Liver (tissue), 10 donors: ENCODE measurements at places on chromosomes 6 and 20. TPM values are rescaled to one million over a fixed set of nuclear protein-coding genes. Genes with fewer than 3 reads are reported as not detected.

GRCh38 chr6:19988555-19988954 lies 151.4 kb downstream of the ID4 start:
- no peak for DNase-seq

DNA sequence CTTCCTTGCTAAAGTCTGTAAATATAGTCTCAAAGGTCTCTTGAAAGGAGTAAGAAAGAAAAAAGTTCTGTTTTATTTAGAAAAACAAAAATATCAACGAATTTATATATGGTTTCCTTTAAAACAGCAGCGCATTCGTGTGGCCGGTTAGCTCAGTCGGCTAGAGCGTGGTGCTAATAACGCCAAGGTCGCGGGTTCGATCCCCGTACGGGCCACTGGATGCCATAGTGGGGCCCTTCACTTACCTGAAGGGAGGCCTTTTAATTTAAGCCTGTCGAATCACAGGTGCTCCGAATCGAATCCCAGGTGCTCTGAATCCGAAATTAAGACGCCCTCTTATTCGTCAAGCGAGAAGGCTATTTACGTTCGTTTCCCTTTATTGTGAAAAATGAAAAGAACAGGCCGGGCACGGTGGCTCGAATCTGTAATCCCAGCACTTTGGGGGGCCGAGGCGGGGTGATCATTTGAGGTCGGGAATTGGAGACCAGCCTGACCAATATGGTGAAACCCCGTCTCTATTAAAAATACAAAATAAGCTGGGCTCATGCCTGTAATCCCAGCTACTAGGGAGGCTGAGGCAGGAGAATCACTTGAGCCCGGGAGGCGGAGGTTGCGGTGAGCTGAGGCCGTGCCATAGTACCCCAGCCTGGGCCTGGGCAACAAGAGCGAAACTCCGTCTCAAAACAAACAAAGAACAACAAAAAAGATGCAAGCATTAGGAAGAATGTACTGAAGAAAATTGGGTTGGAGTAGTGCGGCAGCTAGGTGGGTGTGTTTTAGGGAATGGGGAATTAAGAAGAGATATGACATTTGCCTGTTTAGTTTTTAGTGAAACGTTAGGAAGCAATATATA lies 195.8 kb upstream of the ZNF184 start:
- DNase-seq: peak; percentile 53

GRCh38 chr6:56724455-56724854 lies 81.8 kb upstream of the DST start:
- no peak for DNase-seq

DNA sequence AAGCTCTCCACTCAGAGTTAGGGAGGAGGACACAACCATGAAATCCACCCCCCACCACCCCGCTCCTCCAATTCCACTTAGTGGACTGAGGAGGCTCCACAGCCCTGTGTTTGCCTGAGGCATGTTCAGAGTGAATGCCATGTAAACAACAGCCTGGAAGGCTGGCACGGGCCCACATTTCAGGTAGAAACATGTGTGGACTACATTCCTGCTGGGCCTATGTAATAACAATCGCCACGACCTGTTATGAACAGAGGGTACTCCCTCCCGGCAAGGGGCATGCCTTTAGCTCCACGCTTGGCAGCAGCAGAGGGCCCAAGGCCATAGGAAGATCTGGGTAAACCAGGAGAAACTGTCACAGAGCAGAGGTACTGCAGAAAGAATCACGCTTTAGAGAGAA lies 65.5 kb downstream of the ISM1 start:
- no peak for DNase-seq

GRCh38 chr20:2300002-2300401 lies 4.2 kb downstream of the TGM3 start:
- DNase-seq: no peak

DNA sequence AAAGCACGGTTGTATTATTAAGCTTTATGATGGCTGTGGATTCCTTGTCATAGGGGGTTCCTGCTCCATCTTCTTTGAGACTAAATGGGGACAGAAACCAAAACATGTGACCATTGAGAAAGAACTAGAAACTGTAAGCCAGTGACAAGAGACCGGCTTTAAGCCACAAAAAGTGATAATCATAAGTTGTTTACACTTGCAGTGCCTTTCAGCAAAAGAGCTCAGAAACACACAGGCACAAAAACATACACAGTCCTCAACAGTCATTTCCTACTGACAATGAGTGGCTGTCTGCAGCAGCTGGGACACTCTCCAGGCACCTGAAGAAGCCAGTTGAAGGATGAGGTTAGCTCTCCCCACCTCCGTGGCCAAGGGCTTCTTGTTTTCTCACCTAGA lies 20.0 kb upstream of the UBE2J1 start:
- DNase-seq: no peak

Gene DLGAP4
- total RNA-seq: 18.7 TPM

DNA sequence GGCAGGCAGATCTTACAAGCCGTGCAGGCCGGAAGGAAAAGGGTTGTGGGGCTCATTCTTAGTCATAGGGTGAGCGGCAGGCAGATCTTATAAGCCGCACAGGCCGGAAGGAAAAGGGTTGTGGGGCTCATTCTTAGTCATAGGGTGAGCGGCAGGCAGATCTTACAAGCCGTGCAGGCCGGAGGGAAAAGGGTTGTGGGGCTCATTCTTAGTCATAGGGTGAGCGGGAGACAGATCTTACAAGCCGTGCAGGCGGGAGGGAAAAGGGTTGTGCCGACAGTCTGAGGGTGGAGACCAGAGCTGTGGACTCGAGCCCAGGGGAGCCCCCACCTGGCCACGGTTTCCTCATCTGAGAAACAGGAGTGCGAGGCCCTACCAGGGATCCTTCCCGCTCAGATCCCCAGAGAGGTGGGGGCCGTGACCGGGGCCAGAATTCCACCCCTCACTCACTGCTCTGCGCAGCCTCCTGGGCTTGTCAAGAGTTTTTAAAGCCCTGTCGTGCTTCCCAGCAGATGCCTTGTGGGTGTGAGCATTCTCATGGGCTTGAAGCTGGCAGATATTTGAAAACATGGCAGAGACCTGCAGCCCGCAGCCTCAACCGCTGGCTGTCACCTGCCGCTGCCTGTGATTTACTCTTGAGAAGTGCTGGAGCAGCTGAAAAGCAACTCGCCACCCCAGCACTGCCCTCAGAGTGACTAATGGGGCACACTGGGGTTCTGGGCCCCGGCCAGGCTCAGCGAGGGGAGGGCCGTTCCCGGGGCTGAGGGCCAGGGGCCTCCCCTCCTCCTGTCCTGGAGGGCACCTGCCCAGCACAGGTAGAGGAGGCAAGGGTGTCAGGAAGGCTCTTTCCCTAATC lies 31.9 kb downstream of the NTSR1 start:
- no peak for DNase-seq

GRCh38 chr6:41940759-41941279 lies 789 bp downstream of the CCND3 start:
- DNase-seq: peak; percentile 60

DNA sequence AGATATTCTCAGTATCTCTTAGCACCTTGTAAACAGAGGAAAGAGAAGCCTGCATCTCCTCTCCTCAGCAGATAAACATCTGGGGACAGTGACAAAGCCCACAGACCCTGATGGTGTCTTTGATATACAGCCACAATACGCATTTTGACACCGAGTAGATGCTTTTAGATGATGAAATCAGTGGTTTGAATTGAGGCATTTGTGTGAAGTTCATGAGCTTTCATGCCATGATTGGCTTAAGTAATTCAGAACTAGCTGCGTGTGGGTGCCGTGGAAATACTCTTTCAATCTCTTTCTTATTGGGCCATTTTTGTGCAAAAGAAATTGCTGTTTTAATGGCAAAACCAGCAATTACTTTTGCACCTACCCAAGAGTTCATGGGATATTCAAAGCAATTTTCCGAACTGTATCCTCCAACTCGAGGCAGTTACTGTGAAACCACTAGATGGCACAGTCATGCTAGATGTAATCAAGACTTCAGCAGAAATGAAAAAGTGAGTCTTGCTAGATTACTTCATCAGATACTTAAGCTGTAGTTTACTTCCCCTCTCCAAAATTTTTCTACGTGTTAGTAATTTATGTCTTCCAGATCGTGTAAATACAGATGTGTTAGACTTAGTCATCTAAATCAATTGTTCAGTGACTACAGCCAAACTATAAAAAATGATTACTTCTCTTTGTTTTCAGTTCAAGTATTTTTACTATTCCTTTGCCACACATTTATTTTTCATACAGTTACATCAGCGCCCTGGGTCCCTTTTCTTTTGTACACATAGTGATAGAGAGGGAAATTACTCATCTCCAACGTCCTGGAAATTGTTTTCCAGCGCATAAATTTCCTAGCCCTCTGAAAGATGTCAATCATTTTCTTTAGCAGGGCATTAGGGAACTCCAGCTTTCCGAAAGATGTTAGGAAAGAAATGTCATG lies 49.4 kb downstream of the IYD start:
- DNase-seq: no peak

- no peak for DNase-seq
Observed at GRCh38 chr6:128606611-128607010, 86.2 kb upstream of the PTPRK start.

Gene IRF4
- total RNA-seq: 1.2 TPM

Gene GRM4
- total RNA-seq: not detected

Gene COX4I2
- total RNA-seq: 0.59 TPM

- no peak for DNase-seq
Observed at GRCh38 chr6:16712931-16713484, 48.3 kb downstream of the ATXN1 start.

- no peak for DNase-seq
Observed at GRCh38 chr6:127290391-127291265, 24.0 kb downstream of the RNF146 start.

DNA sequence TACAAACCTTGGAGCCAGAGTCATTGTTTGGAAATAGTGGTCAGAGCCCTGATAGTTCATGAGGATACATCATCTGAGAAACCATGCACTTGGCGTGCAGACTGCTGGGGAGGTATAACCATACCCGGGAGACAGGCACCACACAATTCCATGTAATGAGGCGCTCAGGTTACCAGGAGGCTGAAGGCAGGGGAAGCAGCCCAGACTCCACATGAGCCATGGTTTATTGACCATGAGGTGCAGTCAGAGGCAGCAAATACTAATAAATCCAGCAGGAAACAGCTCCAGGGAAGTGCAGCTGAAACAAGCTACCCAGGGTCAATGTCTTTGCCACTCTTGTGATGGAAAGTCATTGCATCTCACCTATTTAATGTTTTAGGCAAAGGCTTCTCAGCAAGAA lies 156.0 kb downstream of the TBC1D7 start:
- no peak for DNase-seq

GRCh38 chr20:48687117-48687800 lies 140.5 kb downstream of the PREX1 start:
- no peak for DNase-seq

Gene FAM209B
- not detected for total RNA-seq

Gene OXT
- total RNA-seq: 6.5 TPM

- DNase-seq: no peak
Observed at GRCh38 chr6:2502096-2502997, 248.4 kb downstream of the MYLK4 start.

DNA sequence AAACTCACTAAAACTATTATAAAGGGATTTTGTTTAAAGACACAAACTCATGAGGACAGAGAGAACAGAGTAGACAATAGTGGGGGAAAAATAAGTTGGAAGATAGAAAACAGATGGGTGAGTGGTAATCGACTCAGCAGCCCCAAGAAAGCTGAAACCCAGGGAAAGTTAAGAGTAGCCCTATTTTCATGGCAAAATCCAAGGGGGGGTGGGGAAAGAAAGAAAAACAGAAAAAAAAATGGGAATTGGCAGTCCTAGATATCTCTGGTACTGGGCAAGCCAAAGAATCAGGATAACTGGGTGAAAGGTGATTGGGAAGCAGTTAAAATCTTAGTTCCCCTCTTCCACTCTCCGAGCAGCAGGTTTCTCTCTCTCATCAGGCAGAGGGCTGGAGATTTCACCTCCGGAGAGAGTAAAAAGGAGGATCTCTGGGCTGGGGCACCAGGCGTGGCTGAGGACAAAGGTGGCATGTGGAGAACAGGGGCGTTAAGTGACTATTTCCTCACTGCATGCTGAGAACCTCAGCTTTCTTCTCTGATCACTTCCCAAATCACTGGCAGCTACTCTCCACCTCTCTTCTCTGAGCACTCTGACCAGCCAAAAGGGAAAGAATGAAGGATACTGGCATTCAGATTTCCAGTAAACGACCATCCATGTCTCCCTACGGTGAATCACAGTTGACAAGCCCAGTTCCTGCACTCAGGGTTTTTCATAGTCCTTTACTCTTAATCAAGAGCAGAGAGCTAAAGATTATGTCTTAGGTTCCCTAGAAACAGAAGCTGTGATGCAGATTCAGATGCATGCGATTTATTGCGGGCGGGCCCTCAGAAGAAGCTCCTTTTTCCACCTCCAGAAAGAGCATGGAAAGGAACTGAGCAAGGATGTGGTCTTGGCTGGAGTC lies 7.3 kb upstream of the RNF24 start:
- no peak for DNase-seq

DNA sequence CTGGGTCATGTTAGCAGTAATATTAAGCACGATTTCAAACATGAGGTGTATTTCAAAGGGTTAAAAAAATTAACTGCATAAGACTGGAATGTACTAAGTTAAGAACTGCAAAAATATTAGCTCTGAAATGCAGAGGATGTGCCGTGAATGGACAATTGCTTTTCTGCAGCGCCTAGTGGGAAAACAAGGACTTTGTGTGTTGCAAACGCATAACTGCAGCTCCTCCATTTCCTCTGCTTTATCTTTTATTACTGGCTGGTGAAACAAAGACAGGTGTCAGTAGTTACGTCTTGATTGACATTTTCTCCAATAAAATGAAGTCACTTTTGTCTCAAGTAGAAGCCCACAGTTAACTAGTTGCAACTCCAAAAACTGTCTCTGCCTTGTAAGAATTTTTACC lies 1.7 kb downstream of the PDE7B start:
- DNase-seq: no peak

DNA sequence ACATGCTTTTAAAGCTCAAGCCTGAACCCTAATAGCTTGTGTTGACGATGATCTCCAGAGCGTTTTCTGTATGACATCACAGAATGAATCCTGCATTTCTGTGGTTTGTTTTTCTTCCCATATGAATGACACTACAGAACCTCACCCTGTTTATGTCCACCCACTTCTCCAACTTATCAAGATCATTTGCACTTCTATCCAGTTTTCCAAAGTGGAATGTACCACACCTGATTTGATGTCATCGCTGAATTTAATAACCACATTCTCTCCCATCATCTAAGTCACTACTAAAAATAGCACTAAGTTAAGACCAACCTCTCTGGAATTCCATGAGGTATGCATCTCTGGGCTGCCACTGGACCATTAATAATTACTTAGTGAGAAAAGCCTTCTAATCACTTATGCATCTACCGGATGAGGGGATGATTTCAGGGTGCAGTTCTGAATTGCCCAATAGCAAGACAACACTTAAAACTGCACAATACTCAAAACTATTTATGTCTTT lies 33.3 kb upstream of the CITED2 start:
- DNase-seq: no peak

DNA sequence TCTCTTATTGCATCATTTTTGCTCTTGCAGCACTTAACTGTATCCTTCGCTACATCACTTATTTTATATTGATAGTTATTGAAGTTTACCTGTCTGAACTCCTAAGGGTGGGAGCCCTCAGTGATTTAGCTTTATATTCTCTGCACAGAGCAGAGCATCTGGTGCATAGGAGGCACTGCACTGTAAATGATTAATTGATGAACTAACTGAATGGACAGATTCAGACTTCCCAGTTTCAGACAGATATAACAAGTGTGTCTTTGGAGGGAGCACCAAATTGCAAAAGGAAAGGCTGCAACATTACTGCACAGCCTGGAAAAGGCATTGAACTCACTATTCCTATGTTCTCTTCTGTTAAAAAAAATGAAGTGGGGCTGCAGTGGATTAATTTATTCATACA lies 160.3 kb downstream of the EDN1 start:
- no peak for DNase-seq
